ENCODE measurements at places on chromosomes 16 and 17.

- no peaks in the 10 kb centered on the region for H3K27me3 ChIP-seq
- H3K27ac ChIP-seq = no peak overlapping the region
- no peaks in the 10 kb centered on the region for H3K36me3 ChIP-seq
- H3K4me1 ChIP-seq = peaks cover 53% of the 10 kb centered on the region
Observed at GRCh38 chr16:85605051-85605911, 7.8 kb upstream of the GSE1 start.

GRCh38 chr17:78140169-78141051, 5.8 kb upstream of the C17orf99 start:
- H3K27me3 ChIP-seq = no peaks in the 10 kb centered on the region
- peaks cover 31% of the 10 kb centered on the region for H3K4me1 ChIP-seq
- H3K4me3 ChIP-seq = no peak overlapping the region
- H3K27ac ChIP-seq = peak overlapping the region; percentile 75
- no peaks in the 10 kb centered on the region for H3K36me3 ChIP-seq

DNA sequence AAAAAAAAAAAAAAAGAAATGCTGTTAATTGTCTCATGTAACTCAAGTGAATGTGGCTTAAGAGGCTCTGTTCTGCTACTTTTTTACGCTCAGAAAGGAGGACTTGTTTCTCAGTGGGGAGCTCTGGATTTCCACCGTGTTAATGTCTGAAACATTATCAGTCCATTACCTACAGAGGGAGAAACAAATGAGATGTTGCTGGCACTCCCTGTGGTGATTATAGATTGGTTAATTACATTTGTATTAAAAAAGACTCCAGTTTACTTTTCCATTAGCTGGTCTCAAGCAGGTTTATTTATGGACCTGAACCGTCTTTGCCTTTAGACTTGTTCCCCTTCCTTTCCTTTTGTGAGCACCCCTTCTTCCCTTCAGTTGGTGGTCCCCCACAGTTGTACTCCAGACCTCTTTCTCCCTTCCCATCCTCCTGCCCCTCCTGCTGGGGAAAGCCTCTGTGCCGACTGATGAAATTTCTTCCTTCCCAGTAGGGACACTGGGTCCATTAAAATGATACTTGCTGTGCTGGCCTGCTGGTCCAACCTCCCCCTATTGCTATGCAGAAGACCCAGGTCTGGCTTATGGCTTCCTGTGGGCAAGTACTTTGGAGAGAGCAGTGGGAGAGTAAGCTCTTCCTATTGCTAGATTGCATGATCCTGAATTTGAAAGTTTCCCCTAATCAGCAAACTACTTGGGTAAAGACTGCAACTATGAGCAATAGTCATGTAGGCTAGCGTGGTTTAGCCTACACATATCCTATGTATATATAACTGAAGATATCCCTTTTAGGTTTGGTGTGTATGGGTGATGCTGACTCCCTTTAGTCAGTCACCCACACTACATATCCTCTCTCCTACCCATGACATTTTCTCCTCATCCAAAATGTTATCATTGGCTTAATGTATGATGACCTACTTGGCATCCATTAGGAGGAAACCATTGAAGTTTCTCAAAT, 8.1 kb downstream of the CDC6 start:
- no peak for DNase-seq
- H3K4me3 ChIP-seq = no peak overlapping the region
- H3K36me3 ChIP-seq = no peaks in the 10 kb centered on the region
- no peaks in the 10 kb centered on the region for H3K4me1 ChIP-seq
- no peak overlapping the region for H3K27ac ChIP-seq

- peak; percentile 89 for DNase-seq
- H3K27me3 ChIP-seq = no peaks in the 10 kb centered on the region
- no peak overlapping the region for H3K4me3 ChIP-seq
- H3K4me1 ChIP-seq = no peaks in the 10 kb centered on the region
- H3K36me3 ChIP-seq = no peaks in the 10 kb centered on the region
Observed at GRCh38 chr16:81265658-81266451, 27.4 kb downstream of the BCO1 start.
